ENCODE measurements at places on chromosomes 3 and 15.

GRCh38 chr3:188008582-188009213, 145.3 kb upstream of the LPP start:
- no peak for DNase-seq

DNA sequence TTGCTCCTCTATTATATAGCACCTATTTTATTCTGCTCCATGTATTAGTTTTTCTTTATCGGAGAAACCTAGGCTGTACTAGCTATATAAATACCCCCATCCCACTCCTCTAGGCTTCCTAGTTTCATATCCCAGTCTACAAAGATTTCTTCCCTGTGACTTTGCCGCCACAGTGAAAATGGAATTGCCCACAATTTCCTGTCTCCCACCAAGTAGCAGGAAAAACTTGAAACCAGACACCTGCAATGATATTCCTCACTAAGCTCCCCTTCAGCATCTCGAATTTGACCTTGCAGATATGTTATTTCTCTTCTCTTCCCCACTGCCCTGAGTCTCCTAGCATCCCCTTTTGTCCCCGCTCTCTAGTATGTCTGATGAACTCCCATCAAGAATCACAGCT, 685.8 kb upstream of the CCDC54 start:
- DNase-seq: no peak

- no peak for DNase-seq
Measured at GRCh38 chr15:58932710-58933280, 684 bp downstream of the SLTM start.

- DNase-seq: no peak
Measured at GRCh38 chr15:32946210-32946609, 228.4 kb downstream of the GREM1 start.

- no peak for DNase-seq
Measured at GRCh38 chr15:88509321-88509720, 37.2 kb downstream of the DET1 start.

DNA sequence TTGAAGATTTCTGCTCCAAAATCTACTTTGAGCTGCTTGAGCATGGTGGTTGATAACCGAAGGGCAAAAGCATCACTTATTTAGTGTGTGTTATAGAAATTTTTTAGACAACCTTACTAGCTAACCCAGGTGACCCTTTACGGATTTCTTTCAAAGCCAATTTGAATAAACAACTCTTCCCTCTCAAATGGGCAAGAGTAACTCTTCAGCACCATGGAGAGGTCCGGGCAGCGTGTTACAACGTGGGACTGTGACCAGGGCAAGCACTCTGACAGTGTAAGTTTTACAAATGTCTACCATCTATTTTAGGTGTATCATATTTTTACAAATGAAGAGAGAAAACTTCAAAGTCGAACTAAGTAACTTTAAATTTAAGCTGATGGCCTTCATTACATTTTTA, 471.8 kb downstream of the MFSD1 start:
- DNase-seq: no peak

- no peak for DNase-seq
Measured at GRCh38 chr3:178833695-178834094, 237.9 kb downstream of the ZMAT3 start.

DNA sequence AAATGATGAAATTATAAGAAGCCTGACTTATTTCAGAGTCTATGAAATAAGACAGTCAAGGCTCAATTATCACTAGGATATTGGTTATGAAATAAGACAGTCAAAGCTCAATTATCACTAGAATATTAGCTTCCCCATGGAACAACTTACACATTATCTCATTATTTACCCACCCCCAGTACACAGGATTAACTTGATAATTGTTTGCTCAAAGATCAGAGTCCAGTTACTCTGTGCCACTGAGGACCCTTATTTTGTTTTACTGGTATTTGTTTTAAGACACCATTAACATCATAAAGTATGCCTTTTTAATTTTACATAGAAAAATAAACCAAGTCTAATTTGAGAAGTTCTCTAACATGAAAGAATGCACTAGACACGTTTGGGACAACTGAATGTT, 225.4 kb downstream of the SI start:
- DNase-seq: no peak

DNA sequence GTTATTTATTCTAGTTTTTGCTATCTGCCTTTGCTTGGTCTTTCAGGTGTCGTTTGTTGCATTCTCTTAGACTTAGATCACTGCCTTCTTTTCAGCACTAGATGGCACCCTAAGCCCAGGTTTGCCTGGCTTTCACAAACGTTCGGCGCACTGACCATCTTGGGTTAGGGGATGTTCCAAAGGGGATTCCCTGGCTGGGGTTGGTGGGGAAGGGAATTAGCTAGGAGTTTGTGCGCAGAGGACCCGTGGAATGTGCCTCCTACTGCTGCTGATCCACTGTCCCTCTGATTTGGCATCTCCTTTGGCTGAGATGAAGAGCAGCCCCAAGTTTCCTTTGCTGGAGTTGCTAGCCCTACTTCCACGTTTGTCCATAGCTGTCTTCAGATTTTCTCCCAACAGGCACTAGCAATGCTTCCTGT, 33.9 kb downstream of the PFN2 start:
- no peak for DNase-seq

DNA sequence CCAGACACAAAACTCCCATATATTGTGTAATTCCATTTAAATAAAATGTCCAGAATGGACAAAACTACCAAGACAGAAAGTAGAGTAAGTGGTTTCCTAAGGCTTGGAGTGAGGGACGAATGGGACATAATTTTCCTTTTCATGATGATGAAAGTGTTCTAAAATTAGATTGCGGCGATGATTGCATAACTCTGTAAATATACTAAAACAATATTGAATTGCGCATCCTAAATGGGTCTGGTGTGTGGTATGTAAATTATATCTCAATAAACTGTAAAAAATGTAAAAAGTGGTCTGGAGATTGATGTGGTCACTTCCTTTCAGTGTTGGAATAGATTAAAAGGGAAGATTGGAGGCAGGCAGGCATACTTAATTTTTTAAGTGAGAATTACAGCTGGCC, 105.9 kb upstream of the KCNAB1 start:
- DNase-seq: no peak

DNA sequence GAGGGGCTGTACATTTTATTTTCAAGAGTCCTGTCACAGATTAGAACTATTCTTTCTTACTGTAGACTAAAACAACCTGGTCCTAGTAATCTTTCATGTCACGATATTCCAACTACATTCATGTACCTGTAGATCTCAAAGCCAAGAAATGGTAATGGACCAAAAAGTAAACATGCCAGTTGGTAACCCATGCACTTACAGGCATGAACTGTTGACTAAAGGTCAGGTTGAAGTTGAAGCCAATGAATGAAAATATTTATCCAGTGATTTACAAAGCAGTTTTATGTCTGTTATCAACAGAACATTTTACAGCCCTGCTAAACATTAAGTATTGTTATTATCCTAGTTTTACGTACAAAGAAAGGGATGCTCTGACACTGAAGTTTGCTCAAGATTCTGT, 25.3 kb downstream of the LRRC57 start:
- no peak for DNase-seq

DNA sequence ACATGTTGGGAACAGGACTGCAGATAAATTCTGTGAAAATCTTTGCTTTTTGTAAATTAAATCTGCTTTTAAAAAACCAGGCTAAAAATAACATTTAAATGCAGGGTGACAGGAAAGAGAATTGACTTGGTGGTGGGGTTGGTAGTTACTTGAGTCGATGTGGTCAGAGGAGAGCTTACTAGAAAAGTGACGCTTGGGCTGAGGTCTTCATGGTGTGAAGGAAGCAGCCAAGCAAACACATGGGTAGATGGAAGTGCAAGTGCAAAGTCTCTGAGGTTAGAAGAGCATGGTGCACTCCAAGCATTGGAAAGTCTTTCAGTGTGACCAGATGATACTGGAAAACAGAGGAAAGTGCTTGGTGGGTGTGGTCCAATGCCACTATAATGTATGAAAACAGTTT, 86.4 kb upstream of the THBS1 start:
- DNase-seq: no peak

DNA sequence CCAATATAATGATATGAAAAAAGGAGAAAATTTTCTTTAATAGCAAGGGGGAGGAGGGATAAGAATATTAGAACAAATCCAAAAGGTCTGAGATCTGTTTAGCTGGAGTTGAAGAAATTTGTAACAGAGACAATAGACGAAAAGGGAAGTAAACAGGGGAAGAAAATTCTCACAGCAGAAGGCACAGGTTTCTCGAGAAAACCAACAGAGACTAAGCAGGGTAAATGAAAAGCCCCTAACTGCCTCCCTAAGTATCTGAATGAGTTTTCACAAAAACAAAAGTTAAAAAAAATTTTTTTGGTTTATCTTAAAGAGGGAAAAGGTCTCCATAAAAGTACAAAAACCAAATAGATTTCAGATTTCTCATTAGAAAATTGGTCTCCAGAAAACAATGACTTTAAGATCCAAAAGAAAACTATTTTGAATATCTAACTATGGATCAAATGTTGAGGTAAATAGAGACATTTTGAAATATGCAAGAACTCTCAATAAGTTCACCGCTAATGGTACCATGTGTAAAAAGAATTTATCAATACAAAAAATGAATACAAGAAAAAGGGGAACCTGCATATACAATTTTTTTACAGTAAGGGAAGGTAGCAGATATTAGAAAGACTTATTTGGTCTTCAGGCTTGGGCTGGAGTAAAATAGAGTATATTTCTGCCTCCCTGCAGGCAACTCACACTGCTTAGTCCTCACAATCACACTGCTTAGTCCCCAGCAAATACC, 23.9 kb upstream of the NEK10 start:
- DNase-seq: no peak

DNA sequence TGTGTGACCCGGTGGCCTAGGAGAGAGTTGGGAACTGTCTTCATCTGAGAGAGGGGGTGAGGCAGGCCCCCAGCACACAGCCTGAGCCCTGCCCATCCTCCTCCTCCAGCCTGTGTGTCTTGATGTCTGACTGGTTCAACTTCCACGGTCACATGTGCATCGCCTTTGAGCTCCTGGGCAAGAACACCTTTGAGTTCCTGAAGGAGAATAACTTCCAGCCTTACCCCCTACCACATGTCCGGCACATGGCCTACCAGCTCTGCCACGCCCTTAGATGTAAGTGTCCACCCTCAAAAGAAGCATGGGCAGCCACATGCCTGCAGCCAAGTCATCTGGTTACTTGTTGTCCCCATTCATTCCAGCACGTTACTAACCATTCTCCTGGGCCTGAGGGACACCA, 10.1 kb downstream of the CLK3 start:
- no peak for DNase-seq

DNA sequence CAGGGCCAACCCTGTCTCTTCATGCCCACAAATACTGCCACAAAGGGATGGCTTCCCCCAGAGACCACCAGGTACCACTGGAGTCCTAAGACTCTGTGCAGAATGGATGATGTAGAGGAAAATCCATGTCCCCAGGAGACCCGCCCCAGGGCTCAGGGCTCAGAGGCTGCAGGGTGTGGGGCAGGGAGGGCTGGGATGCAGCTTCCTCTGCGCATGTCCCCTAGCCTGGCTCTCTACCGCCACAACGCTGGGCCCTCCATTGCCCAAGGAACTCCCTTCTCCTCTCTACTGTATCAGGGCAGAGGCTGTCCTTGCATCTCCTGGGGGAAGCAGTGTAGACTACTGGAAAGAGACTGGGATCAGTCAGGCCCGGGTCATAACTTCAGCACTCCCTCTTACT, 19.5 kb upstream of the TICRR start:
- no peak for DNase-seq

GRCh38 chr3:138417559-138417982, 16.8 kb upstream of the ESYT3 start:
- DNase-seq: peak; percentile 73

GRCh38 chr3:66492672-66493071, 8.2 kb downstream of the LRIG1 start:
- no peak for DNase-seq

DNA sequence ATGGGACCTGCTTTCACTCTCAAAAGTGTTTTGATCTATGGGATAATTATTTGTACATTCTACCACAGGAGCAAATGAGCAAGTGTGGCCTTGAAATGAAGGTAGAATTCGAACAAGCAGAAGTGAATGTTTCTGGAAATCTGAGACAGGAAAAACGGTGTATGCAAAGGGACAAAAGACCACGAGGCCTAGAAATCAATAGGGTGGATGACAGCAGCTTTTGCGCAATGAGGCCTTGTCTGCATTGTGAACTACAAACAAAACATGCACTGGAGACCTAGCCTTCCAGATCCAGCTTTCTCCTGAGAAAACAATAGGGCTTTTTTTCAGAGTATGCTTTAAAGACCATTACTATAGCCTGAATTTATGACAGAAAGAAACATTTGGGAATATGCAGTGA, 1137.0 kb downstream of the ROBO2 start:
- DNase-seq: no peak

GRCh38 chr15:101142711-101143110, 109.1 kb downstream of the CHSY1 start:
- DNase-seq: no peak

- no peak for DNase-seq
Measured at GRCh38 chr3:125959317-125960065, 9.5 kb upstream of the ROPN1B start.

GRCh38 chr3:156997351-156997750, 162.6 kb downstream of the CCNL1 start:
- no peak for DNase-seq

GRCh38 chr3:157297328-157297915, 137.5 kb upstream of the CCNL1 start:
- DNase-seq: no peak

GRCh38 chr3:188649521-188649920, 495.6 kb downstream of the LPP start:
- no peak for DNase-seq

DNA sequence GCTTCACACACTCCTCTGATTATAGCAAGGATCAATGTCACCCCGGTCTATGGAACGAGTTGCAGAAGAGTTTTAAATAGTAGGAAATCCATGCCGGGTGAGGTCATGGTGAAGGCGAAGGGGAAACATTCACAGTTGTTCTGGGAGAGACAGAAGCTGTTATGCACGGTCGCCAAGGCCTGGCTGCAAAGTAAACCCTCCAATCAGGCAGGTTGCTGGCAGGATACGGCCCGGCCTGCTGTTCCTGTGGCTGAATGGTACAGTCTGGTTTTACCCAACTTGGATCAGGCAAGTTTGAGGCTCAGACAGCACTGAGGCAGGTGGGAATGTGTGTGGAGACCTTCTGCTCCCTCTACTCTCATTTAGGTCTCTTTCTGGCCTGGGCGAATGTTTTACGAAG, 45.3 kb upstream of the ATP2B2 start:
- peak; percentile 81 for DNase-seq

DNA sequence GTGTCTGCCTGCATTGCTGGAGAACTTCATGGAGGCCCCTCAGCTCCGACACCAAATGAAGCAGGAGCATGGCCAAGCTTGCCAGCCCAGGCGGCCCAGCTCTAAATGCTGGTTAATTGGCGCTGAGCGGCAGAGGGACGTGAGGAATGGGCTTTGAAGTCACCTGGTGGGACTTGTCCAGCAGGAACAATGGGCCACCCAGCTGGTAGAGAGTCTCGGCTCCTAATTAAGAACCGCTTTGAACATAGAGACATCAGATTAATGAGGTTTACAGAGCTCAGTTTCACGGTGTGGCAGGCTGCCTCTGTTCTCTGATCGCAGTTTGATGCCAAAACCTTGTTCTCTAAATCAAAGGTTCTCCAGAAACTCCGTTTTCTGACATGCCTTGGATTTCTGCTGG, 77.5 kb upstream of the LINGO1 start:
- DNase-seq: no peak

GRCh38 chr3:12442654-12443501, 41.4 kb upstream of the TSEN2 start:
- DNase-seq: no peak

GRCh38 chr15:77292969-77293558, 126.8 kb downstream of the PEAK1 start:
- no peak for DNase-seq

- no peak for DNase-seq
Measured at GRCh38 chr3:24956613-24957012, 462.0 kb upstream of the THRB start.

Data from lower leg skin (tissue), 4 donors.